ENCODE measurements at places on chromosomes 5 and 9.

- DNase-seq: no peak
Measured at GRCh38 chr9:101226161-101226560, 158.6 kb downstream of the BAAT start.

GRCh38 chr5:135484674-135485086, 32.5 kb upstream of the TIFAB start:
- no peak for DNase-seq

DNA sequence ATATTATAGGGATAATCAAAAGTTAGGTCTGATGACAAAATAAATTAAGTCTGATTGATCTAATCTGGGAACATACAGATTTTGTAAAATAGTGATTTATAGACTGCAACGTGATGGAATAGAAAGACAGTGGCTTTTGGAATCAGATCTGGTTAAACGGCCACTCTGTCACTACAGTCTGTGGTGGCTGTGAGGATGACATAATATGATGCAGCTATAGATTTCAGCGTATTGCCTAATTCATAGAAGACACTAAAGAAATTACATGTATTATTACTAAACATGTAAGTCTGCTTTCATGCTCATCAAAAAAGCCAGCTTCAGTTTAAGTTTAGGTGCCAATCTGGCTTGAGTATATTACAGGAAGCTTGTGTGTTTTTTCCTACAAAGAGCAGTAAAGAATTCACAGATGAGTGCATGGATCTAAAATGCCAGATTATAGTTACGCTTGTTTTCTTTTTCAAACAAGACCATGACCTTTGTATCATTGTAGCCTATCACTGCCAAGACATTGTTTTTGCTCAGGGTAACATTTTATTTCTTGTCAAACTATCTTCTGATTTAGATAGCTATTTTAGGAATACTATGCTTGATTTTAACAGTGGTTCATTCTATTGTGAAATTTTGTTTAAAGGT, 25.7 kb downstream of the CPEB4 start:
- no peak for DNase-seq

- DNase-seq: no peak
Measured at GRCh38 chr5:51378061-51378409, 5.2 kb upstream of the ISL1 start.

- DNase-seq: no peak
Measured at GRCh38 chr5:32542216-32543059, 42.9 kb upstream of the SUB1 start.

DNA sequence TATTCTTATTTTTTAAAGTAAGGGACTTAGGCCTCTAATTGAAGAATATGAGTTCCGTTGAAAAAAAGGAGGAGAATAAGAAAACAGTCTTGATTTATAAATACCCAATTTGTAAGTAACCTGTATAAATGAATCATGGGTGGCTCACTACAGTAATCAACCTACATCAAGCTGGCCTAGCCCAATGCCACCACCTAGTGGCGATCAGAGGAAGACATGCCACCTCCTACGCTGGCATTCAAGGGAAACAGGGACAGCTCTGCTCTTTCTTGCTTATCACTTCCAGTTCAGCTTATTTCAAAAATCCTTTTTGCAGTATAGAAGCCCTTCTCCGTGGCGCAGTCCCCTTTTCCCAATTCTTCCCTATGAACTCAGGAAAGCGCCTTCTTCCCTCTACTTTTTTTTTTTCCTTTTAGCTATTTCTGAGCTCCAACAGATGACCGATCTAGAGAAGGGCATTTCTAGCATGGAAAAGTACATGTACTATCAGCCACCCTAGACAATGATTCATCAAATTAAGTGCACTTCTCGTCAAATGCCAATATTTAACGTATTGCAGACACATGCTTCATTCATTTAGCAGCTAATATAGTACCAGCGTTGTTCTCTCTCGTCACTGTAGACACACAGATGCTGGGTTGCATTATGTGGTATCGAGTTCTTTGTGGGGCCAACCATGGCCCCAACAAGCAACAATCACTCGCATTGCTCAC, 28.3 kb downstream of the PTPN3 start:
- peak; percentile 72 for DNase-seq

DNA sequence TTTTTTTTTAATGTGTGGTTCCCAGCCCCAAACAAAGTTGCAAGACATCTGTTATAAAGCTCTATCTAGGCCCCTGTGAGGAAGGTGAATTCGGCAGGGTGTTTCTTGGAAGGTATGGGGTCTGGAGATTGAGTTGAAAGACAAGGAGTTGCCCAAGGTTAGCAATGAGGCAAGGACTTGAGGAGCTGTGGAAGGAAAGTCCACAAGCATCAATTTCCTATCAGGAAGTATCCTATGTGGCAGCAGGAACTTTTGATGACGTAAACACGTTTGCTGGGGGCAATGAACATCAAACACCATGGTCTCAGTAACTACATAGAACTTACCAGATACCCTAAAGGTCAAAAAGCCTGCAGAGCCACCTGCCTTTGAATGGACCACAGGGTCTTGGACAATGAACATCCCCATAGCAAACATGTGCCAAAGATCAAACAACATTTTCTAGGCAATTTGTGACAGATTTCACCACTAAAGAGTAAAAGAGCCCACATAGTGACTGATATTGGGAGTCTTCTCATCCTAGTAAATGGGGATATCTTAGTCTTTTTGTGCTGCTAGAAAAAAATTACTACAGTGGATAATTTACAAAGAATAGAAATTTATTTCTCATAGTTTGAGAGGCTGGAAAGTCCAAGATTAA, 145.1 kb downstream of the GCNT1 start:
- no peak for DNase-seq

DNA sequence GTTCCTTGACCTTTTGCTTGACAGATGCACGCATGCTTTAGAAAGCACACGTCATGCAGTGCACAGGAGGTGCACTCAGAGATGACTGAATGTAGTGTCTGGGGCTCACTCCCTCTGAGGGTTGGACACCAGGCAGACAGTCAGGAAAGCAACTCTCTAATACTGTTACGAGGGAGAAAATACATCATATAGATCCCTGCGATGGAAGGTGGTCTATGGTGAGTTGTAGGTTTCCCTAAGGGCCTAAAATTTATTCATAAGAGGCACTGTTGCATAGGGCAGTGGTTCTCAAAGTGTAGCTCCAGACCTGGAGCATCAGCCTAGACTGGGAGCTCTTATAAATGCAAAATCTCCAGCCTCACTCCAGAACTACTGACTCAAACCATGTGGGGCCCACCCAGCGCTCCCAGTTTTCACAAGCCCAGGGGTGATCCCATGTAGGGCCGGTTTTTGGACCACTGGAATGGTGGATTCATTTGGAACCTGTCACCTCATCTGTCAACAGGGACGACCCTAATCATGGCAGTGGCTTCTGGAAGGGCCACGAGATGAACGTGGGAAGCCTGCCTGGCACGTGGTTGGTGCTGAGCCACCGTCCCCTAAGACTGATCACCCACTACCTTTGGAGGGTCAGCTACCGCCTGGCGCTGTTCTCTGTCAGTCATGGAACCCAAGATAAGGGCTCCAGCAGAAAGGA, 16.8 kb upstream of the PHF19 start:
- no peak for DNase-seq

DNA sequence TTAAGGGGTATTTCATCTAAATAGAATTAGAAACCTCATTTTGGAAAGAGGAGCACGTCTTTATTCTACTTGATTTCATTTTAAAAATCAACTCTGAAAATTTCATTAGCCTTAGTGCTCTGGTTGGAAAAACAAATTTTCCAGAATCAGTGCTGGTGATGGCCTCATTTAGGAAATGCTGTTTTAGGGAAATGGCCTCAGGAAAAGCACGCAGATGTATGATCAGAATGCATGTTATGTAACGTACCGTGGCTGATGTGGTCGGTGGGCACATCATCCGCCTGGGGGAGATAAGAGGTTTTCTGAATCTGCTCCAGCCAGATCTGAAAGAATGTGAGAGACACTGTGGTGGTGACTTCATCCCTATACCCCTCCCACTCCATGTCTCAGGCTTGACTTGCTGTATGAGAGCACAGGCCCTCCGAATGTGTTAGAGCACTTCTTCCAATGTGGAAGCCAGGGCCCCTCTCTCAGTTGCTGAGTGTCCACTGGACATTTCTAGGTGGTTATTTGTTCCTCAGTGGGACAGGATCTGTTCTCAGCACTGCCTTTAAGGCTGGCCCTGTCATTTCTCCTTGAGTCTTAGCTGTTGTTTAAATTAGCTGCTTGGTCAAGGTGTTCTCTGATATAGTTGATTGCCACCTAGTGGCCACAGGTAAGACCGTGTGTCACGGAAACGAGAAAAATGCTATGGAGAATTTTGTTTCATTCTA, 96.5 kb downstream of the ARHGAP26 start:
- DNase-seq: peak; percentile 22

- DNase-seq: no peak
Measured at GRCh38 chr5:74325866-74326265, 314.7 kb downstream of the ENC1 start.

- no peak for DNase-seq
Measured at GRCh38 chr5:50751064-50751657, 84.7 kb downstream of the PARP8 start.

DNA sequence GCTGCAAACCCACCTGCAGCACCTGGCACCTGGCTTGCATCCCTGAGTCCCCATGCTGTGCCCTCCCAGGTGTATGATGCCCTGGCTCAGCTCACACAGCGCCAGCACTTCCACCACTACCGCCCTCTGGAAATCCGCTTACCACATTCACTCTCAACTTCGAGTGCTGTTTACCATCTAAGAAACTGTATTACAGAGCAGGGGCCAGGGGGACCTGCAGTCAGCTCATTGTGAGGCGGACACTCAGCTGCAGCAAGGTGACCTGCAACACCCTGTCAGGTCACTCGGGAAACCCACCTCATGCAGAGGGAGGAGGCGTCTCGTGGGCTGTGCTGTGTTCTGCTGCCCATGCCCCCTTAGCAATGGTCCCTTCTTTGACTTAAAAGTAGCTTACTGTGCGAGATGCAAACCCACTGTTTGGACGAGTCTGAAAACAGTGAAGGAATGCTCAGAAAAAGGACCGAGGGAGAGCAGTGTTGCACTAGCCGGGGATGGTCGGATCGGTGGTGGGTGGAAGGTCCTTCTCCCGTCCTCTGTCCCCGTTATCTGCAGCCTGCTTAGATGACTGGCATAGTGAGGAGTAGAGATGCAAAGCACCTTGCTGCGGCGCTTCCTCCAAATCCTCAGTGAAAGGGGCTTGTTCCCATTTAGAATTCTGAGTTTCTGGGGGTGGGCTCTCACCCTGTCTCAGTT, 55.2 kb upstream of the CTSL start:
- DNase-seq: no peak

DNA sequence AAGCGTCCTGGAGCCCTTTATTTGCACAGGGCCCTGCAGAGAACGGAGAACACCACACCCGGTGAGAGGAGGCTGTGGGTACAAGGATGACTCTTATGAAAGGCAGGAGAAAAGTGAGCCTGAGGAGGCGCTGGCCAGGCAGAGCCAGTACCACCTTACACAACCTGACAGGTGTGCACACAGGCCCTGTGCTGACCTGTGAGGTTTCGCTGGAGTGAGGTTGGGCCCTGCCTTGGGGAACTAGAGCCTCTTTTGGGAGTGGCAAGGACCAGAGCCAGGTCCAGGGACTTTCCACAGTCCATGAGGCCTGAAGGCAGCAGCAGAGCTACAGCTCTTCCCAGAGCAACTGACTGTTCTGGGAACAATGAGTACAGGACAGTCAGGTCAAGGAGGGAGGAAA, 3.1 kb downstream of the SRD5A1 start:
- no peak for DNase-seq

GRCh38 chr5:159965031-159965837, 43.7 kb upstream of the TTC1 start:
- peak; percentile 71 for DNase-seq

- DNase-seq: no peak
Measured at GRCh38 chr5:163794993-163795392, 289.6 kb downstream of the MAT2B start.

GRCh38 chr9:133112663-133113026, 8.4 kb downstream of the RALGDS start:
- DNase-seq: no peak

- no peak for DNase-seq
Measured at GRCh38 chr9:101325053-101325452, 59.8 kb downstream of the BAAT start.

GRCh38 chr5:68403301-68403700, 187.7 kb downstream of the PIK3R1 start:
- no peak for DNase-seq

DNA sequence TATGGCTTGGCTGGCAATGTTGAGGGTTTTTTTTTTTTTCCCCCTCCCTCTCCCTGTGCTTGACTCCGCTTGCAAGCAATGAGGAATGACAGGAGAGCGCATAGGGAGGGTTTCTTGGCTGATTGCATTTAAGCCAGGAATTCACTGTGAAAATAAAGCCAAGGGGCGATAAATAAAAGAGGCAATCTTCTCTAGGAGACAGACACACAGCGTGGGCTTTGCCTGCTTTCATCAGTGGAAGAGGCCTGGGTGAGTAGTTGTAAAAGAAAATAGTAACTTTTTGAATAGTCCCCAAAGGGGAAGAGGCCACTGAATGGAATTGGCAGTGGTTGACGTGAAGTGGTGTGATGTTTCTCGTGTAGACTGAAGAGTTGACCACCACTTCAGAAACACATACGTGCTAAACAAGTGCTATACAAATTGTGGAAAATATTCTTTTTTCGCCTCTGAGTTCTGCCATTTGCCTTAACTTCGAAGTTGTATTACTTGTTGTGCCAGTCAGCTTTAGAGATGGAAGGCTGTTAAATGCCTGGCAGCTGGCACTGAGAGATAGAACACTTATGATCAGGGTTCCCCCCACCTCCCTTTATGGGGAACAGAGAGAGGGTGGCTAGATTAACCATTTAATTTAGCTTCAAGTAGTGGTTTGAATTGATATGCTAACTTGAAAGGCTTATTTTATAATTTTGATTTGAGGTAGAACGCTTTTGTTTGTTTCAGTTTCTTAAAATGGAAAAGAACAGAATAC, 3.0 kb downstream of the ZSWIM6 start:
- no peak for DNase-seq

DNA sequence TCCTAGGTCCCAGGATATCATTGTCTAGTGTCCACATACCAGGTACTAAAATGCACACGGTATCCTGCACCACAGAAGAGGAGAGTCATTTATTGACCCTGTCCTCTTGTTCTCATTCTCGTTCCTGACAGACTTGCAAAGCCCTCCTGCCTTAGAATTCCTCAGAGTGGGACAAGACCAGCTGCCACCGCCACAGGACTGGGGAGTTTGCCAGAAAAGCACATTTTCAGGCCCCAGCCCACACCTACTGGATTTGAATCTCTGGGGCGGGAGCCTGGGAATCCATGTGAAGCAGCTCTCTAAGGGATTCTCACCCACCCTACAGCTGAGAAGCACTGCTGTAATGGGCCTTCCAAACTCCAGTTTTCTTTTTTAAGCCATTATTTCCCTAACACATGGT, 68.0 kb upstream of the FANCC start:
- DNase-seq: no peak
